IMR-90 (cell line): ENCODE measurements at places on chromosomes 11 and 22.

DNA sequence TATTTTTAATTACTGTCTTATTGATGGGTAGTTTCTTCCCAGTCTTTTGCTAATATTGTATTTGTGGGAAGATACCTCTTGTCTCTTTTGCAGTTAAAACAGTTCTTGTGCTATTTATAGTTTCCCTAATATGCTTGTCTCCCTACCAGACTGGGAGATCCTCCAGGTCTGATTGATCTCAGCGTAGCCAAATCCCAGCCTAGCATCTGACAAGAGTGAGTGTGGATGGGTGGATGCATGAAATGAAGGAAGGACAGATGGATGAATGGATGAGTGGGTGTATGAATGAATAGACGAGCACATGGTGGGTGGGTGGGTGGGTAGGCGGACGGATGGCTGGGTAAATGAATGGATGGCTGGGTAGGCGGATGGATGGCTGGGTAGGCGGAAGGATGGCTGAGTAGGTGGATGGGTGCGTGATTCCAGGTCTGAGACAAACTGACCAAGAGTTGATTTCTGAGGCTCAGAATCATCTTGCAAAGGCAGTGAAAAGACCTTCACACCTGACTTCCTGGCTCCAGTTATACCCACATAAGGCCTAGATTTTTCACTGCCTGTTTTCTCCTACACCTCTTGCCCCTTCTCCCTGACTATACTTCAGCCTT, 11.4 kb downstream of the DNAJB13 start:
- DNase-seq, result no peak

- no peak for DNase-seq
These were observed 8.9 kb downstream of the USP47 start for GRCh38 chr11:11850668-11851067.

DNA sequence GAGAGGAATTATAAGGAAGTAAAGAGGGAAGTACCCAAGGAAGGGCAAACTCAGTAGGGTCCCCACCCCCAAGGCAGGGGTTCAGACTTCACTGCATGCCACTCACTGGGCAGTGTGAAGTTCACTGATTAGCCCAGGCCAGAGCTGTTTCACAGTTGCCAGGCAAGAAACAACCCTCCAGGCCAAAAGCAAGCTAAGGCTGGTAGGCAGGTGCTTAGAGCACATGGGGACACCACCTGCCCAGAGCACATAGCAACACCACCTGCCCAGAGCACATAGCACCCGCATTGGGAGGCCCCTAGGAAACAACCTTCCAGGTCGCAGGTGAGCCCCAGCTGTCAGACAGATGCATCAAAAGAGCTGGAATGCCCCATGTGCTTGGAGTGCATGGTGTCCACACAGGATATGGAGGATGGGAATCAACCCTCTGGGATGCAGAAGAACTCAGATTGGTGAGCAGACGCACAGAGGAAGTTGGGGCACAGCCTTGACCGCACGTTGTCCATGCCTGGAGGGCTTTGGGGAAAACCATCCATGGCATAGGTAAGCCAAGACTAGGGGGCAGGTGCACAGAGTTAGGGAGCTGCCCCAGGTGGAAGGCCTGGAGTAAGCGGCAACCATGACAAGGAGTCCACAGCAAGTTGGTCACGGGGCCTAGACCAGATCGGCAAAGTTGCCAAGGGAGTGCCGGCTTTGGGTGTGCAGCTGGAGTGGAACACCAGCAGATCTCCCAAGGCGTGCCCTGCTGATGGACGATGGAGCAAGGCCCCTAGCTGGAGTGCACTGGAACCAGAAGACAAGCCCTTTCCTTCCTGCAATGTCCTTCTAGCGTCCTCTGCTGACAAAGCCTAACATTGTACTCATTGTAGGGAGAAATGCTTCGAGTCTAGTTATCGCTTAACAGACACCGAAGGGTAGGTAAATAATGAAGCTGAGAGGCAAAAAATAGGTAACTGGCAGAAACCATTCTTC, 7.8 kb upstream of the TMEM216 start:
- DNase-seq, result peak; percentile 42

DNA sequence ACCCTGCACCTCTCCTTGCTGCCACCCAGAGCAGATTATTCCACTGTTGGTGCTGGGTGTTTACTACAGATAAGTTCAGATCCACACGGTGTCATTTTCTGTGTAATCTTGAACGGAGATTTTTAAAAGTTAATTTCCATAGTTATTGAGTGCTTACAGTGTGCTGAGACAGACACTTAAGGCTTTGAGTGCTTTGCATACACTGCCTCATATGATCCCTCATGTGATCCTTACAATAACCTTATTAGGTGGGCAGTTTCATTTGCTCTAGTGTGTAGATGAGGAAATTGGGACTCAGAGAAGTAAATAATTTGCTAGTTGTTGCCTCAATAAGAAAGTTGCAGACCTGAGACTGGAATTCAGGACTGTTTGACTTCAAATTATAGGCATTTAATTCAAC, 32.3 kb upstream of the ME3 start:
- DNase-seq, result no peak

DNA sequence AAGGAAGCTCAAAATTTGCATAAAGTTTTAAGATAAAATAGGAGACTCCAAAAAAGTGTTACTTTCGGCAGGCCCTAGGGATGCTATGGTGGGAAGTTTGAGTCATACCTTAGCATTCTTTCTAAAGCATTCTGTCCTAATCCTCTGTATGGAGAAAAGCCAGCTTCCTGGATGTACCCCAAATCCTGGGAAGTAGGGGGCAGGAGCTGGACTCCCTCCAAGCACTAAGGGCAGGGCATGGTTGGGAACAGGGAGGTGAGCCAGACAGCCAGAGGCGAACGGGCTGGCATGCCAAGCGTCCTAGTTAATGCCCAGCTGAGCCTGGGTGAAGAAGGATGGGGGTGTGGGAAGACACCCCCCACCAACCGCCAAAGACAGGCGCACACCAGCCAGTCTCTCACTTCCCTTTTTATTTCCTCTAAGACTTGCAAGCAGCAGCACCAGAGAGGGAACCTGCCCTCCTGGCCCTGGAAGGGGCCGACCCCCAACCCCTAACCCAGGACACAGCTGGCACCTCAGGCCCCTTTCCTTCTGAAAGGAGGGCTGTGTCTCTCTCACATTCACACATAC, 23.9 kb downstream of the RTN4RL2 start:
- no peak for DNase-seq

DNA sequence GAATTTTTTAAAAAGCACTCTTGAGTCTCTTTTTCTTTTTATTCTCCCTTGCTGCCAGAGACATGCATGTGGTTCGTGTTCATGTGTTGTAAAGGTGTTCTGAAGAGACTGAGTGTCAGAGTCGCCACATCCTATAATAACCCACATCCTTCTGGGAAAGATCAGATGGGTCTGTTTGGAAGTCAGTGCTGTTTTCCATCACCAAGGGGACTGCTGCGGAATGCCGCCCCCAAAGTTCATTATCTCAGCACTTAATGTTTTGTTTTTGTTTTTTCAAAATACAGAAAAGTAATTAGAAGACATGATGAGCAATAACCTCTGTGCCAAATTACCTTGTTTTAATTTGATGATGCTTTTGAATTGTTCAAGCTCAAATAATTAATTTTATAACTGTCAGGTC, 56.9 kb upstream of the EIF3M start:
- no peak for DNase-seq

DNA sequence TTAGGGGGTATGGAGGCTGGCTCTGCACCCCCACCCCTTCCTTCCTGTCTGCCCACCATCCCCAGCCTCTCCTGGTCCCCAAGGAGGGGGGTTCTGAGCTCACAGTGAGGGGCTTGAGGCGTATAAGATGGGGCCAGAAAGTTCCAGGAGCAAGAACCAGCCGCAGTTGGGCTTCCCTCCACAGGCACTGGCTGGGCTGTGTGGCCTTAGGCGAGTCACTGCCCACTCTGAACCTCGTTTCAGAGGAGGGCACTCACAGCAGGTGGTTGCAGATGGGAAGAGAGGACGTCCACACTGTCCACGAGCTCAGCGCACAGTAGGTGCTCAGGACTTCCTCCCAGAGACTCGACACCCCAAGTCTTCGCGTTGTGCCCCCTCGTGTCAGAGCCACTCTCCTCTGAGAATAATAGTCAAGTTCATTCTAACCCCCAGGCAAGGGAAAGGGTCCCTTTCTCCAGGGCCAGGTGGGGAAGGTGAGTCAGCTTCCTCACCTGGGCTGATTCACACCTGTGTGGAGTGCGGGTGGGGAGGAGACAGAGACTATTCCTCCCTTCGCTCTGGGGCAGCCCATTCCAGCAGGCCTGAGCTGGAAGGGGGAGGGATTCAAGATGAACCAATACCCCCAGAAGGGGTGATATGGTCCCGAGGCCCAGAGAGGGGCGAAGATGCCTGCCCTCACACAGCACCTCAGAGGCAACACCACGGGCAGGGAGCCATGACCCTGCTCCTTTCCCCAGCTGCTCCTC, 29.3 kb downstream of the RPL3 start:
- DNase-seq, result no peak

DNA sequence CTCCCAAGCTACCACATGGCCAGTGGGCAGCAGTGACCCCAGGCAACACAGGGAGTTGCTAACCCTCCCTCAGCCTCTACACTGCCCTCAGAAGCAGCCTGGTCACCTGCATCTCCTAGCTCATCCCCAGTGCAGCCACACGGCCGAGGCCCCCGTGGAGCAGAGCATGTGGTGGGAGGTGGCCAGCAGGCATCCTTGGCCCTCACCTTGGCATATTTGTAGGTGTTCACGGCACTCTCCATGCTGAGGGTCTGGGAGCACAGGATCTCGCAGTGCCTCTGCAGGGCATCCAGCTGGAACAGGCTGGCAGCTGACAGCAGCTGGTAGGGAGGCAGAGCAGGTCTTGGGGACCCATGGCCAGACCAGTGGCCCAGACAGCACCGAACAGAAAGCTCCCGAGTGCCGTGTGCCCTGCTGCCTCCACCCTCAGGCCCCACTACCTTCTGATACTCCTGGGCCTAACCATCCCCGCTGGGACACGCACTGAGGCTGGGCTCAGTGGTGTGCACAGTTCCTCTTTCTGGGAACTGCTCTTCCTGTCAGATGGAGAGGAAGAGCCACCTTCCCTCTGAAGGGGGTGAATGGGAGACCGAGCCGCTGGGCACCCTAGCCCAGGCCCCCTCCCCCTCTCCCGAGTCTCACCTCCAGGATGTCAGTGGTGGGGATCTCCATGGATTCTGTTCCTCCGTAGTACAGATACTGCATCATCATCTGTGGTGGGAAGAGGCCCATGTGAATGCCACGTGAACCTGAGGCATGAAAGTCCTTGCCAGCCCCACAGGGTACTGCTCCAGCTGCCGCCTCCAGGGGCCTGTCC, 48.8 kb downstream of the NAT10 start:
- DNase-seq, result no peak

GRCh38 chr11:57626895-57627294, 22.8 kb downstream of the YPEL4 start:
- DNase-seq, result no peak

DNA sequence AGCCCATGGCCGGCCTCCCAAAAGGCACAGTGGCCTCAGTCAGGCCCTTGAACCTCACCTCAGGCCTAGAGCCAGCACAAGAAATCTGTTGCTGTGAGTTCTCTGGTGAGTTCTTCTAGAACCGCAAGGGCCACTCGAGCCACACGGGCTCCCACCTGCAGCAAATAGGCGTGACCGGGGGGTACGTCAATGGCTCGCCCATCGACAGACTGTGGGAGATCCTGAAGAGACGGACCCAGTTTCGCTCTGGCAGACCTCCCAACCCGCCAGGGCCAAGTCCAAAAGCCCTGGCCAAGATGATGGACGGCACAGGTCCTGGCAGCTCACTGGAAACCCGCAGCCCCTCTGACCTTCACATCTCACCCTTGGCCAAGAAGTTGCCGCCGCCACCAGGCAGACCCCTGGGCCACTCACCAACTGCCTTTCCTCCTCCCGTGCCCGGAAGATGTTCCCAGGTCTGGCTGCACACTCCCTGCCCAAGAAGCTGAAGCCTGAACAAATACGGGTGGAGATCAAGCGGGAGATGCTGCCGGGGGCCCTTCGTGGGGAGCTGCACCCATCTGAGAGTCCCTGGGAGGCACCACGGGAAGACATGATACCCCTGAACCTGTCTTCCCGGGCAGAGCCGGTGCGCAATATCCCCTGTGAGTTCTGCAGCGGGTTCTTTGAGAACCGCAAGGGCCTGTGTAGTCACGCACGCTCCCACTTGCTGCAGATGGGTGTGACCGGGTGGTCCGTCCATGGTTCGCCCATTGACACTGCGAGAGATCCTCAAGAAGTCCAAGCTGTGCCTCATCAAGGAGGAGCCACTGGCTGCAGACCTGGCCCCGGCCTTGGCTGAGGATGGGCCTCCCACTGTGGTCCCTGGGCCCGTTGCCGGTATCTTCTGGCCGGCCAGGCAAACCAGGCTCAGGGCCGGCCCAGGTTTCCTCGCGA, 544.2 kb upstream of the CCDC179 start:
- DNase-seq, result no peak

GRCh38 chr11:10667521-10667885, 26.1 kb downstream of the IRAG1 start:
- DNase-seq, result peak; percentile 84

DNA sequence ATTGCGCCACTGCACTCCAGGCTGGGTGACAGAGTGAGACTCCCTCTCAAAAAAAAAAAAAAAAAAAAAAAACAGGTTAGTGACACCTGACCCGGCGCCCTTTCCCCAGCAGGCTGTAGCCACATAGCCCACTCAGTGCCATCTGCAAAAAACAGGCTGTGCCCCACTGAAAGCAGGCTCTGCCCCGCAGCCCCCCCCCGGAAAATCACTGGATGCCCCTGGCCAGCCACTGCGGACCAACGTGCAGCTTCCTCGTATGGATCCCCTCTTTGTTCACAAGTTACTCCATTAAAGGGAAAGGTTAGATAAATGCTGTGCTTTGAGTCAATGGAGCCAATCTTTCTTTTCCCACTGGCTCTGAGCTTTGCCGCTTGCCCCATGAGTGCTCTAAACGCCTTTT, 660.3 kb downstream of the TBC1D22A start:
- DNase-seq, result no peak

GRCh38 chr11:11069841-11070835, 212.3 kb upstream of the ZBED5 start:
- DNase-seq, result no peak

DNA sequence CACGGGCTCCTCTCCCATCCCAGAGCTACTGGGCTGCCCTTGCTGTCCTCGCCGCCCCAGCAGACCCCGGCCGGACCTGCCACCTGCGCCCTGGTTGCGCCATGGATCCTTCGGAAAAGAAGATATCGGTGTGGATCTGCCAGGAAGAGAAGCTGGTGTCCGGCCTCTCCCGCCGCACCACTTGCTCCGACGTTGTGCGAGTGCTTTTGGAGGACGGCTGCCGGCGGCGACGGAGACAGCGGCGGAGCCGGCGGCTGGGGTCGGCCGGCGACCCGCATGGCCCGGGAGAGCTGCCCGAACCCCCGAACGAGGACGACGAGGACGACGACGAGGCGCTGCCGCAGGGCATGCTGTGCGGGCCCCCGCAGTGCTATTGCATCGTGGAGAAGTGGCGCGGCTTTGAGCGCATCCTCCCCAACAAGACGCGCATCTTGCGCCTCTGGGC, 382 bp downstream of the RASSF10 start:
- no peak for DNase-seq

- no peak for DNase-seq
These were observed 894.1 kb upstream of the API5 start for GRCh38 chr11:42417691-42418090.
